Stimulated activated CD4-positive, alpha-beta T cell treated with anti-CD3 and anti-CD28 coated beads, Interleukin-2, amount 100 ng/mL, for 24 hours (primary cell): ENCODE measurements at places on chromosomes 3 and 15.

DNA sequence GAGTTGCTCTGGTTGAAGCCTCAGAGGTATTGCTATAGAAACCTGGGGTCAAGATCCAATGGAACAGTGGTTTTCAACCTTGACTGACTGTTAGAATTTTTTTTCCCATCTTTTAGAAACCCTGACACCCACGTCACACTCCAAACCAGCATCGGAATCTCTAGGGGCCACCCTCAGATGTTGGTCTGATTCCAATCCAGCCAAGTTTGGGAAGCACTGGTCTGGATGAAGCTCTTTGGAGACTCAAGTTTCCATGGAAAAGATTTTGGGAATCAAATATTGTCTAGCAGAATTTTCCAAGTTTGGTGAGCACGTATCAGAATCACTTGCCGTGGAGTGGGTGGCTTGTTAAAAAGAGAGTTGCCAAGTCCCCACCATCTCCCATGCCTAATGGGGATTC, 103.8 kb downstream of the THSD4 start:
- no peak for DNase-seq

GRCh38 chr3:32816439-32817256, 1.1 kb upstream of the TRIM71 start:
- DNase-seq, result peak; percentile 23

DNA sequence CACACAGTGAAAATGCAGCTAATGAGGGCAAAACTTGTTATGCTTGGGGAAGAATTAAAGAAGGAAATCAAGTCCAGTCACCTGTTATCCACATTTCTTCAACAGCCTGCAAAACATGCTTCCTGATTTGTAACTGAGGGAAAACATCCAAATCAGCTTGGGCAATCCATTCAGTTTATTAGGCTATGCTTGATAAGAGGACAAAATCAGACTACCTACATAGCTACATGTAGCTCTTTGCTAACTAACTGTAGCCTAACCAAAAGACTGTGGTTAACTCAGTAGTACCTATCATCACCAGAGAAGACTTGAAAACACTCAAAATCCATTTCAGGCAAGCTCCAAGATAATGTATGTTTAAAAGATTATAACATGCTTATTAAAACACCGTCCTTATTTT, 436.4 kb downstream of the SHQ1 start:
- no peak for DNase-seq

- no peak for DNase-seq
Measured at GRCh38 chr15:33022629-33023028, 171.9 kb downstream of the FMN1 start.

GRCh38 chr3:52679199-52679538, 6.5 kb downstream of the PBRM1 start:
- no peak for DNase-seq

GRCh38 chr15:48507416-48508065, 138.0 kb downstream of the FBN1 start:
- no peak for DNase-seq

DNA sequence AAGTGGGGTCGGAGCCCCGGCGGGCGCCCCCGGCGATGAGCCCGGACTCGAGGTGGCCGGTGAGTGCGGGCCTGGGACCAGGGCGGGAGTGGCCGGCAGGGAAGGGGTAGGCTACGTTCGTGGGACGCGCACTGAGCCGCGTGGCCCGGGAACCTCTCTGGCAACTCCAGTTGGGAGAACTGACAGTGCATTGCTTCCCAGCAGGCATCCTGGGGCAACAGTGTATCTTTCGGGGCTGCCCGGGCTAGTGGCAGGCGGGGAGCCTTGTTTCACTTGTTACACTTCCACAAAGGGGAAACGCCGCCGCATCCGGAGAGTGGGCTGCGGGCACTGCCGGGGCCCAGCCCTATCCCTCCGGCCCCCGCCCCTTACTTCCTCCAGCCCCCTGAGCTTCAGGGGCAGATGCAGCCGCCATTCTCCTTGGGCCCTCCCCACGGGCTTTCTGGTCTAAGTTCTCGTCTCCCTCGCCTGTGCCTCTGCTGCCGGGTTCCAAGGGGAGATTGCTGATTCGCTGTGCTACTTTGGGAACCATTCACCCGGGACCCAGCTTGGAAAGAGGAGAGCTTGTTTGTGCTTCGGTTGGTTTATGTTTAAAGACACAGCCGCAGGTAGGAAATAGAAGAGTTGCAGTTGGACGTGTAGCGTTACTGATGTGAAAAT, 675 bp downstream of the BRPF1 start:
- peak; percentile 43 for DNase-seq
